NCI-H1417 (cell line): ENCODE measurements at places on chromosomes 2 and 18.

- DNase-seq = no peak
These were observed 98.1 kb downstream of the WDSUB1 start for GRCh38 chr2:159188449-159188848.

DNA sequence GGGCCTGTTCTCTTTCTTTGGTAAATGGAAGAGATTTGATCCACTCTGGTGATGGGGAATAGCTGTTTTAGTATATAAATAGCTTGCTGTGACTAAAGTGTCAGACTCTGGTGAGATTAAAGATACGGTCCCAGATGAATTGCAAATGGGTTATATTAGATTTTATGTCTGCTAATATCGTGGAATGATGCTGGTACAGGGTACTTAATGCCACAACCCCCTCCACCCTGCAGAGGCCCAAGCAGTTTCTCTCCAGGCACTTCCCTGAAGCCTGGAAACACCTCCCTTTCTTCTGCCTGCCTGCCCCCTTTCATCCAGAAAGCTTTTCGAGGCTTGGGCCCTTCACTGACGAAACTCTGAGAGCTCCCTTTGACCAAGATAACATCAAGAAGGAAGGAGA lies 21.4 kb upstream of the RFX8 start:
- DNase-seq = no peak

DNA sequence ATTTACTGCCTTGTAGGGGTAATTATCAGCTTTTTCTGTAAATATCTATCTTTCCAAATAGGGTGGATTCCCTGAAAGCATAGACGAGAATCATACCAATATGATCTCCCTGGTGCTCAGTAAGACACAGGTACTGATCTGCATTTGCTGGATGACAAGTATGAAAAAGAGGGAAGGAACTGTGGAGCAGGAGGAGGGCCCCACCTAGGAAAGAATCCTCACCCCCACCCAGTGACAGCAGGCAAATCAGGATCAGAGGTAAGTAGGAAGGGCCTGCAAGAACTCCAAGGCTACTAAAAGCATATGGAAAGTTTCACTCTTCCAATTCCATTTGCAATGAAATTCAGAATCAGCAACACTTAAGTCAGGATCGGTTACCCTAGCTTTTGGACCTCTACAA lies 42.3 kb downstream of the METTL8 start:
- no peak for DNase-seq

DNA sequence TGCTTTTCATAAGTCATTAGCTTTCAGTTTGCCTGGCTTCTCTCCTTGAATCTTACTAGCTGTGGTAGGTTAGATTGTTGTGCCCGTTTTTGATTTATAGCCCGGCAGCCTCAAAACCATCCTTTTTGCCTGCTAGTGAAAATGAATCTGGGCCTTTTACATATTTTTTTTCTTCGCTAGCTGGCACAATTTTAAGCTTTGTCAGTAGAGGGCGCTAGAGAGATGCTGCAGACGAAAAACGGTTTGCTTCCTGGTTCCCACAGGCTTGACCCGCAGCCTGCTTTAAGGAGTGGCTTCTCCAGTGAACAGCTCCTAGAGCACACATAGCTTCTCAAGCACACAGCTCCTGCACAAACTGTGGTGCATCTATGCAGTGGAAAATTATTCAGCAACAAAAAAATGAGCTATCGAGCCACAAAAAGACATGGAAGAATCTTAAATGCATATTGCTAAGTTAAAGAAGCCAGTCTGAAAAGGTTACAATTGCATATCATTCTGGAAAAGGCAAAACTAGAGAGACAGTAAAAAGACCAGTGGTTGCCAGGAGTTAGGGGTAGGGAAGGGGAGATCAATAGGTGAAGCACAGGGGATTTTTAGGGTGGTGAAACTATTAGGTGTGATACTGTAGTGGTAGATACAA lies 47.9 kb downstream of the E2F6 start:
- no peak for DNase-seq

- DNase-seq = no peak
These were observed 241.6 kb downstream of the RPIA start for GRCh38 chr2:88933091-88933490.

DNA sequence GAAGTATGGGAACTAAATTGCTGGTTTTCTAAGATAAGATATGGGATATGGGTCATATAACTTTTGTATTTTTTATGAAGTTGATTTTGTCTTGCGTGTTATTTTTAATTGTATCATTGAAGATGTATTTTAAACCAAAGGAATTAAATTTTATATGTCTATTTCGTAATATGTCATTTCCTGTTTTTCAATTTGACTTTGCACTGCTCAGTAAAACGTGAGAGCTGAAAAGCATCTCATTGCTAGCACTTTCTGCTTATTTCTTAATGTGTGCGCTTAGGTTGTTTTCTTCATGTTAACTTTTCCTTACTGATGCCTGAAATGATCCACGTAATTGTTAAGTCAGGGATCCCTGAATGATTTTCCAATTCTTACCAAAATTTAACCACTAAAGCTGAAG lies 41.2 kb upstream of the KLF11 start:
- DNase-seq = no peak

DNA sequence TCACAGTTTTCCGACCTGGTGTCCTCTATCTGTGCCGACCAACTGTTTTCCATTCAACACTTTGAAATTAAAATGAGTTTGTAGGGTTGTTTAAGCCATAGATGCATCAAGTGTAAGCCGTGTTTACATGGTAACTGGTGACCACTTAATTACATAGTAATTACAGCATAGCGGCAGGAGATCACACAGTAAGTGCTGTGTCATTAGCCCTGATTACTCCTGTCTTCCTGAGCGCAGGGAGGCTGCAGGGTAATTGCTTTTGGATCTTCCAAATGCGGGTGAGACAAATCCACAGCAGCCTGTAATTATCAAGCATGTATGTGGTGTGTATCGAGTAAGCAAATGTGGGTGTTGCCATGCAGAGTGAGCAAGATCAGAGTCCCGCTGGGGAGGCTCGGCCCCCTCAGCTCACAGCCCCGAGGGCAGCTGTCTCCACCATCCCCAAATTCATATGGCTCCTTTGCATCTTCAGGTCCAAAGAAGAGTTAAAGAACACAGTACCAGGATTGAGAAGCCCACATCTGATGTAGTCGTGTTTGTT lies 71.5 kb upstream of the HDAC4 start:
- no peak for DNase-seq

GRCh38 chr2:158914731-158915130 lies 53.7 kb upstream of the TANC1 start:
- DNase-seq = no peak

GRCh38 chr2:29920130-29920577 lies 1.2 kb downstream of the ALK start:
- no peak for DNase-seq

- DNase-seq = no peak
These were observed 20.4 kb downstream of the ADI1 start for GRCh38 chr2:3498783-3499394.

- DNase-seq = no peak
These were observed 18.7 kb upstream of the LMAN1 start for GRCh38 chr18:59377613-59378337.

GRCh38 chr2:96887493-96888012 lies 17.7 kb upstream of the SEMA4C start:
- no peak for DNase-seq

DNA sequence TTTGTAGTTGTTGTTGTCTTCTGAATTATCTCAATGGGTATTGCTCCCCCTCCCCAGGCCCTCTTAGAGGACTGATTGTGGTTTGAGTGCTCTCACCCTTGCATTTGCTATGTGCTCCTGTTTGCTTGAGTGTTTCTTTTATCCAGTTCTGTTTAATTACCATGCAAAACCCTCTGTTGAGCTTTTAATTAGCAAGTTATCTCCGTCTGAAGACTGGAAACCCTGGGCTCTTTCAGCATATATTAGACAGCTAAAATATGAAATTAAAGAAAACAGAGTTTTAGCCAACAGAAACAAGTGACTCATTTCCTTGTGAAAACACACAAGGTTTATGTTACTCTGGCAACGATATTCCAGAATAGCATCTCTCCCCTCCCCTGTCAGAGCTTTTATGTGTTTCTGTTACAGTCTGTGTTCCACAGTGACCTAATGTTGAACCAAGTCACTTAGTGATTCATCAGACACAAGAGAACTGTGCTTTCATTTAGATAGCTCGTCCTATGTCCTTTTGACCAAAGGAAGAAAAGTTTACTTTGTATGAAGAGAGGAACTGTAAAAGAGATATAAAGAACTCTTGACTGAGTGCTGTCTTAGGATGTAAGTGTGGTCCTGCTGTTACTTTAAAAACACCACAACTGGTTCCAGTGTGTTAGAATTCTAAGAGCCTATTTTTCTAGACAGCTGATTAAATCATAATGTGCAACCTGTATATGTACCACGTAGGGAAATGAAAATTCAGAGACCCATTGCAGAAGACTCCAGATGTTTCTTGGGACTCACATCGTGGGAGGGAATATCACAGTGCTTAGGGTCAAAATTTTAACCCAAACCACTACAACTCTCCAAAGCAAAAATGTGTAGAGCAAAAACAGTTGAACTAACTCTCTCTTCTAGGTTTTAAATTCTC lies 172.8 kb upstream of the RBMS1 start:
- DNase-seq = peak; percentile 2

DNA sequence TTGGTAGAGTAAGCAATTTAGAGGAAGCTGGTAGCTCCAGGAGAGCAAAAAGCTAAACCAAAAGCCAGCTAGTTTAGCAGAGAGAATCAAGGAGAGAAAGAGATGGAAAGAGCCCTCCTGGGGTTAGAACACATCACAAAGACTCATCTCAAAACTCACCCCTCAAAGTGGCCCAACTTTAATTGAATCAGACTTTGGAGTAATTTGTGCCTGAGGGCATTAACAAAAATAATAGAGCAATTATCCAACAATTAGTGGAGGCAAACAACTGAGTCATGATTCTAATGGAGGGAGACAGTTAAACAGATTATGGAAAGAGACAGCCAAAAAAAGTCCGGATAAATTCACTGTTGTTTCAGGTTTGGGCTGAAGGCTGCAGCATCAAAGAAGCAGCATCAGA lies 417.4 kb downstream of the KCNJ3 start:
- no peak for DNase-seq

GRCh38 chr2:134375935-134376334 lies 122.1 kb downstream of the MGAT5 start:
- DNase-seq = peak; percentile 25

DNA sequence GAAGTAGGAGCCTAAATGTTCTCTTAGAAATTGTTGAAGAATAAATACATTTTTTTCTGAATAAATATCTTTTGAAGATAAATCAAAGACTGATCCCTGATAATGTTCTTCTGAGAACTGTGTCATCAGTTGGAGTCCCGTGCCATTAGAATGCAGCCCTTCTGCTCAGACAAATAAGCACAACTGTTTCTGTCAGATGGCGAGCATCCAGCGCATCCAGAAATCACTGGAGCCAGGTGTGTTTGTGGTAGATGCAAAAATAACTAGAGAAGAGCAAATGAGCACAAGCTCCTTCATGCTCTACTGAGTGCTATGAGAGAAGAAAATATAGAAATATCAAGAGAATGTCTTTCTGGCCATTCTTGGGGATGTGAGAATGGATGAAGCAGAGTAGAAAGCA lies 573.7 kb downstream of the THSD7B start:
- no peak for DNase-seq

- no peak for DNase-seq
These were observed 148.3 kb upstream of the KLHL14 start for GRCh38 chr18:32920796-32921787.

DNA sequence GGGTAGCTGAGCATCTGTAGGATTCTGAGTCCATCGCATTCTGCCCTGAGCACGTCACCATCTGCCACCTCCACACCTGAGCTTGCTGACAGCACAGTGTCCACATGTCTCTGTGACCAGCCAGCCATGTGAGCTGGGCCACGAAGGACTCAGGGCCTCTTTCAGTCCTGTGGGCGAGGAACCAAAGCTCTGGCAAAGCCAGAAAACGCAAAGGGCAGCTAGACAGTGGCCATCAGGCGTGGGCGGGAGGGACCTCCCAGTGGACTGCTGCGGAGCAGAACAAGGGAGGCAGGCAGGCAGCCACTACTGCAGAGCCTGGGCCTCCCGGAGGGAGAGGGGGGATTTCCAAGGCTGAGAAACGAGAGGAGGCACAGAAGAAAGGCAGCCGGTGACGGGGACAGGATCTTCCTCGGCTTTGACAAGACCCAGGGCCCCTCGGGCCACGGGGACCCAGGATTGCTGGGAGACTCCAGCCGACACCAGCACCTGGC lies 274.6 kb upstream of the SALL3 start:
- DNase-seq = no peak

- DNase-seq = peak; percentile 54
These were observed 266.5 kb downstream of the NEDD4L start for GRCh38 chr18:58310517-58310916.

GRCh38 chr2:8882094-8882493 lies 44.7 kb upstream of the KIDINS220 start:
- DNase-seq = no peak

DNA sequence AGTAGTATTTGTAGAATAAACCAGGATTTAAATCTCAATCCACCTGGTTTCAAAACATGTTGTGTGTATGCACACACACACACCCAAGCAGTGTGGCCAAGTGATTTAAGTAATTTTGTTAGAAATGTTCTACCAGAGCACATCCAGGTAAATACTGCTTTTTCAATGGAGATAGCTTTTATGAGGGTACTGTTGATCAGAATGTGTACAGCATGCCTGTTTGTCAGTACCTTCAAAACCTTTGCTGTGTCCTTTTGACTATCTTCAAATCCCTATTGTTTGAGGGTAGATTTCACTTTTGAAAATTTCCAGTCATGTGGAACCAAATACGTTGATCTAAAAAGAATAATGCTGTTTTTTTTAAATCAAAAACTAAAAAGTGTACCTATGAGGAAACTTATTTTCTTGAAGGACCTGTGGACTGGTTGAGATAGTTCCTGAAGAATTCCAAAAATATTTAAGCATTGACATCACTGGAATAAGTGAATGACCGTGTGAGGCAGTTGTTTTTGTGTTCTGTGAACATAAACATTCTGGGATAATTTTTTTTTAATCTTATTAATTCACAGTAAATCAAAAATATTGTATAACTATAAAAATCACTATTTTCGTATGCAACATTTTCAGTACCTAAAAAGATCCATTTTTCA lies 70.9 kb downstream of the PTRHD1 start:
- DNase-seq = peak; percentile 52

DNA sequence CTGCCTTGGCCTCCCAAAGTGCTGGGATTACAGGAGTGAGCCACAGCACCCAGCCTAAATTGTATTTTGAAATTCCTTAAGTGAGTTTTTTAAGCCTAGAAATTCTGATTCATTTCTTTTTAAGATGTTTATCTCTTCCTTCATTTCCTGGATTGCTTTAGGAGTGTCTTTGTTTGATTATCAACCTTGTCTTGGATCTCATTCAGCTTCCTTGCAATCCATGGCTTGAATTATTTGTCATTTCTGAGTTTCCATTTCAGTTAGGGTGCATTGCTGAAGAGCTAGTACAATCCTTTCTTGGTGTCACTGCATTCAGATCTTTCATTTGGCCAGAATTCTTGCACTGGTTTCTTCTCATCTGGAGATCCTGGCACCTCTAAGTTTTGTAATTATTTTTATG lies 606.4 kb upstream of the ZNF804A start:
- no peak for DNase-seq

GRCh38 chr2:129369437-129369836 lies 610.0 kb upstream of the RAB6C start:
- no peak for DNase-seq

- no peak for DNase-seq
These were observed 345.4 kb downstream of the TDRD15 start for GRCh38 chr2:21469158-21469557.
